ENCODE measurements at places on chromosomes 16 and 17.

DNA sequence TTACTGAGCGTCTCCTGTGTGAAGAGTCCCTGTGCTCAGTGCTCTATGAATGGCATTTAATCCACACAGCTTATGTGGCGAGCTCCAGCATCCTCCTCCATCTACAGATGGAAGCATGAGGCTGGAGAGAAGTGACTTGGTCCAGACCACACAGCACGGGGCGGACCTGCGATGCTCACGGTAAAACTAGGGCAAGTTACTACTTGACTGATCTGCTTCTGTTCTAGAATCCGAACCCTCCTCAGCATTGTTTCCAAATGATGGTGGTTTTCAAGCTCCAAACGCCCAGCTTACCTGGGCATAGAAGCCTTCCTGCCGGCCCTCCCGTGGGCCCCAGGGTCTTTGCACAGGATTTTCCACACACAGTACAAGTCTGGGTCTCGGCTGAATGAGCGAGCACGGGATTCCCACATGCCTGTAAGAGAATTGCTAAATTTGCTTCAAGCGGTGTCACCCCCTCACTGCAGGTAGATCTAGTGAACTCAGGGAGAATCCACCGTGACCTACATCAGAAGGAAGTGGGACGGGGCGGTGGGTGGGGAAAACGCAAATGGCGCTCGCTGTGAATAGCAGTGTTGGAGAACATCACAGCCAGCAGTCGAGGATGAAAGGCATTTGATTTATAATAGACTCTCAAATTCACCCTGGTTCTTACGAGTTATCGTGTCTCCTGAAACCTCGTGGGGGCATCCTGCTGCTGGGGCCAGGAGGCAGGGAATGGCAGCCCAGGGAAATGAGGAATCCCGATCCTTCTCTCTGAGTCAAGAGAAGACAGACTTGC, 101.1 kb downstream of the CMIP start:
- DNase-seq: no peak

GRCh38 chr17:2089021-2089422, 34.1 kb downstream of the HIC1 start:
- DNase-seq: peak; percentile 72

DNA sequence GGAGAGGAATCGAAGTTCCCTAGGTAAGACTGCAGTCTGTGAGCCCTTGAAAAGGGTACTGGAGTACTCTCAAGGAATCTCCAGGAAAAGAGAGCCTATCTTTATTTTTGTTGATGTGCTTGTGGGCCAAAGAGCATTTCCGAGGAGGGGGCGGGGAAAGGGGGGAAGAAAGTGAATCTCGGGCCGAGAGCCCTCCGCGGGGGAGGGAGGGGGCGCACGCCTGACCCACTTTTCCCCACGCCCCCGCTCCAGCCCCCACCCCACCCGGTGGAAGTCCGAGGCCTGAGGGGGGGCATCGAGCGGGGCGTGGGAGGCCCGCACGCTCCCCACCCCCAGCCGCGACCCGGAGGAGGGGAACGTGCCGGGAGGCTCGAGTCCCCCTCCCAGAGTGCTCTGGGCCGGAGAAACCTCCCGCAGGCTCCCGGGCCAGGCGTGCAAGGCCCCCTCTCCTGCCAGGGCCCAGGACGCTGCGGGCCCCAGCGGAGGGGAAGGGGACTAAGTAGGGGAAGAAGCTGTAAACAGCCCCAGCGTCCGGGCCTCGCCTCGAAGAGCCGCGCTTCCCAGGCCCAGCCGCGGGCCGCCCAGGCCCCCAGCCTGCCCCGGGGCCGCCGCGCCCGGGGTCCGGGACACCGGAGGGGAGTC, 444 bp downstream of the HELZ start:
- no peak for DNase-seq

GRCh38 chr16:8120001-8120400, 470.3 kb downstream of the TMEM114 start:
- DNase-seq: no peak

GRCh38 chr16:73965591-73965990, 331.0 kb upstream of the PSMD7 start:
- DNase-seq: no peak

DNA sequence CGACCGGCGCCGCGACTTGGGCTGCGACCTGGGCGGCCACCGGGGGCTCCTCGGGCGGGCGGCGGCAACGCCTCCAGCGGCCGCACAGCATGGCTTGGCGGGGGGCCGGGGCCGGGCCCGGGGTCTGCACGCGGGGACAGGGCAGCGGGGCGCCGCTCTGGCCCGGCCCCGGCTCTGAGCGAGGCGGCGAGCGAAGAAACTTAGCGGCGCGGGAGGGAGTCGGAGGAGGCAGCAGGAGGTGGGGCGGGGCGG, at the start of gene PLCD3:
TSS of gene PLCD3 (minus strand) at position 196 of the 252 bp plus-strand sequence. CDS start at position 91, 105 bp downstream.
- DNase-seq: no peak

GRCh38 chr17:75636381-75637142, 3.3 kb downstream of the SMIM5 start:
- no peak for DNase-seq

All from iris pigment epithelial cell (primary cell).